ENCODE measurements at places on chromosomes 12 and 14.

- DNase-seq: no peak
Observed at GRCh38 chr12:133130808-133131128, 341 bp downstream of the ZNF10 start.

DNA sequence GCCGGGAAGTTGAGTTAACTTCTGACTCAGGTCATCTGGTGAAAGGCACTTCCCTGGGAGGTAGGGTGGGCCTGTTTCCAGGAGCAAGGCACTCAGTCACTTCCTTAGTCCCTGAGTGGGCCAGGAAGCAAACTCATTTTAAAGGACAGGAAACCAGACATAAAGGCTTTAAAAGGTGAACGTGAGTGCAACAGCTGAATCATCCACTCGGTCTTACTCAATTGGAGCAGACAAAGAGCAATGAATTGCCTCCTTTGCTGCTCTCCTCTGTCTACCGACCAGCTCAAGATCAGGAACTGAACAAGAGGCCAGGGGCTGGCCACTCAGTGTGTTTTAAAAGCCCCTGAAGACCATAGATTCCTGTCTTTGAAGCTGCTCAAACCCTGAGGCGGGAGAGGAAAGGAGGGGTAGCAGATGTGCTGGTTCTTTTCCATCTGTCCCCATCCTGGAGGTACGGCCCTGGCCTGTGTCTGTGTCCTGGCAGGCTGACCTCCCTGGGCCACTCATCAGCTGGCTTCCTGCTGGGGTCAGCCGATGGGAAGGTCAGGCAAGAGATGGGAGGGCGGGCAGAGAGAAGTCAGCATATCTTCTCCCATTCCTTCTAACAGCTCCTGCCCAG is 148.9 kb downstream of the PPM1H start:
- no peak for DNase-seq

DNA sequence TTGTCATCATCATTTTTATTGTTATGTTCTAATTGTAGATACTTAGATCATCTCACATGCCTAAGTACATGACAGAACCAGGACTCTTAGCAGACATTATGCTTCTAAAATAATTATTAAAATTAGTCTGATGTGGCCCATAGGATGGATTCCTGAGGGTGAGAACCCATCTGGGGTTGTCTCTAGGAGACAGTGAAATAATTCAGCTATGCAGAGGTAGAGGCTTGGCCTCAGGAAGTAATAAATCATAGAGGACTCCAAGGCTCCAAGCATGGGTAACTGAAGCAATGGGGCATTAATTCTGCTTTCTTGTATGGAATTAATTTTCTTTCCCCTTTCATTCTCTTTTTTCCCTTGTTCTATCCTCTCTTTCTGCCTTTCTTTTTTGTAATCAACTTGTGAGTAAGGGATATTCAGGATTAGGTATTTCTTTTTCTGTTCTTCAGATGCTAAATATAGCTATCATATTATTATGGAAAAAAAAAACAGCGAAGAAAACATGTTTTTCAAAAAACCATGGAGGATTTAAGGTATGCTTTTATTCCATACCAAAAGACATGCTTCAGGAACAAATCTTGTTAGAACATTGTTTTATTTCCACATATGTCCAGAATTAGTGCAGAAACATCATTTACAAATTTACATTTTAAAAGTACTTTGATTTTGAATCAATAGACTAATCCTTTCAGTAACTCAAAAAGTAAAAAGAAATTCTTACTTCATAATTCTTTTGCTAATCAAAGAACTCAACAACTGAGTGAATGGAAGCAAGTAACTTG is 263.2 kb downstream of the TRHDE start:
- no peak for DNase-seq

GRCh38 chr14:92121207-92121669 is 268 bp downstream of the NDUFB1 start:
- peak; percentile 37 for DNase-seq

GRCh38 chr14:79354336-79354735 is 857.0 kb downstream of the DIO2 start:
- DNase-seq: no peak

DNA sequence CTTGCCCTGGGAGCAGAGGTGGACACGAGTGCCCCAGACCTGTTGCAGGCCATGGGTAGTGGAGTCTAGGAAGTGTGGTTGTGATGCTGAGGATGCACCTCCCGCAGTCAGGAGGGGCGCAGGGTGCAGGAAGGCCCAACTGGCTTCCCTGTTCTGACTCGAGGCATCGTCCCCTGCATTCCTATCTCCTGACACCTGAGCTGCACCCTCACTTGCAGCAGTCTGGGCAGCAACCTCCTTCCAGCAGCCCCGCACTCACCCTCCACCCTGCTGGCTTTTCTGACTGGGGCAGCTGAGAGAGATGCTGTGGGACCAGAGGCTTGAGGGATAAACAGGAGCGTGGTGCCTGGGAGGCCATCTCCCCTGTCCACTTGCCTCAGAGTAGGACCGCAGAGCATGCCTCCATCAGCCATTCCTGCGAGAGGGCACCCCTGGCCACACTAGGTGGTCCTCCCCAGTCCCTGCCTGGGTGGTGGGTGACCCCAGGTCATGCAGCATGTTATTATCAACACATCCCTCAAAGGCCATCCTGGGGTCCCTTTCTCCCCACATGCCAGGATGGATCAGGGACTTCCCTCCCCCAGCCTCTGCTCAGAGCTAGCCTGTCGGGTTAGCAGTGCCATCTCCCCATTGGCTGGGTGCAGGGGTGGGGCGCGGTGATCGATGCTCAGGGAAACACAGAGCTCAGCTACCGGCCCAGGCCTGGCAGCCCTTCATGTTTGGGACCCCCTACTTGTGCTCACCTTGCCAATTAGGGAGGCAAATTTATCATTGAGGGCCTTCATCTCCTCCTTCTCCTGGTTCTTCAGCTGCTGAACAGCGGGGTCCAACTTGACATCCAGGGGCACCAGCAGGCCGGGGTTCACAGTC is 719 bp downstream of the KRT80 start:
- no peak for DNase-seq

DNA sequence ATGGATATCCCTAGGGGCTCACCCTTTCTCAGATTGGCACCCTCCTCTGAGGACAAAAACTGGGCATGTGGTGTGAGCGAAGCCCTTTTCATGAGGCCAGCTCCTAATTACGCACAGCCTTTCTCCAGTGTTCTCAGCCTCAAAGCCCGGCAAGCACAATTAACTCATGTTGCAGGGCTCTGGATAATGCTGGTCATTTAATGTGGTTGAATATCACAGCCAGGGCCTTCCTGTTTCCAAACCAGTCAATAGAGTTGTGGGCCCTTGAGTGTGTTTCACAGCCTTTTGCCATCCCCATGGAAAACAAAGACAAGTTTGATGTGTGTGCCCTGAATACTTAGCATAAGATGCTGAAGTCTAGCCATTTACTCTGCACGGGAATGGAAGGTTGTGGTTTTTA is 114.2 kb upstream of the ARHGAP5 start:
- no peak for DNase-seq

- no peak for DNase-seq
Observed at GRCh38 chr14:100880271-100881101, 23.0 kb downstream of the RTL1 start.

DNA sequence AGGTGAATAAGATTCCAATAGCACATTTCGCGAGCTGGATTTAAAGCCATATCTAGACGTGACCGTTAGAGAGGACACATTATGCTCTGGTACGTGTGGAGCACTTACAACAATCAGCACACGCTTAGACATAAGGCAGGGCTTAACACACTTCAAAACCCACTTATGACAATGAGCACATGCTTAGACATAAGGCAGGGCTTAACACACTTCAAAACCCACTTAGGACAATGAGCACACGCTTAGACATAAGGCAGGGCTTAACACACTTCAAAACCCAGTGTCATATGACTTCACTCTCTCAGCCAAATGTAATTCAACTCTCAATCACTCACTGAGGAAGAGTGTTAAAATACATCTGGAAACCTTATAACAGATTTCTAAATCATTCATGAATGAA is 11.2 kb upstream of the PLD4 start:
- DNase-seq: no peak

- no peak for DNase-seq
Observed at GRCh38 chr12:51362307-51362706, 15.8 kb upstream of the CELA1 start.

GRCh38 chr12:92063641-92064040 is 82.0 kb downstream of the BTG1 start:
- no peak for DNase-seq

GRCh38 chr14:65377576-65377975 is 35.0 kb upstream of the FUT8 start:
- peak; percentile 17 for DNase-seq

GRCh38 chr12:116273813-116274550 is 3.5 kb downstream of the MED13L start:
- DNase-seq: no peak

GRCh38 chr14:94093418-94093817 is 12.3 kb downstream of the IFI27L1 start:
- no peak for DNase-seq

DNA sequence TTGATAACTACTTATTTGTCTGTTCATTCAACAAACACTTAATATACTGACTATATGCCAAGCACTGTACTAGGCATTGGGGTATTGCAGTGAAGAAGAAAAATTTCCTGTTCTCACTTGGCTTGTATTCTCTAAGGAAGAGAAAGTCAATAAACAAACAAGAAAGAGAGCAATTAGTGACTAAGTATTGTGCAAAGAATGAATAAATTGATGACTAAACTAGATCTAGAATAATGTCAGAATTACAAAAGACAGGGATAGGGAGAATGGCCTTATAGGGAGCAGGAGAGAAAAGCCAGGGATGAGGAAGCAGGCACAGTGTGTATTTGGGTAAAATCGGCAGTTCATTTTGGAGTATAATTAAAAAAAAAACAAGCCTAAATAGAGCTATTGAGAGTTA is 4.2 kb upstream of the LIN7A start:
- no peak for DNase-seq

DNA sequence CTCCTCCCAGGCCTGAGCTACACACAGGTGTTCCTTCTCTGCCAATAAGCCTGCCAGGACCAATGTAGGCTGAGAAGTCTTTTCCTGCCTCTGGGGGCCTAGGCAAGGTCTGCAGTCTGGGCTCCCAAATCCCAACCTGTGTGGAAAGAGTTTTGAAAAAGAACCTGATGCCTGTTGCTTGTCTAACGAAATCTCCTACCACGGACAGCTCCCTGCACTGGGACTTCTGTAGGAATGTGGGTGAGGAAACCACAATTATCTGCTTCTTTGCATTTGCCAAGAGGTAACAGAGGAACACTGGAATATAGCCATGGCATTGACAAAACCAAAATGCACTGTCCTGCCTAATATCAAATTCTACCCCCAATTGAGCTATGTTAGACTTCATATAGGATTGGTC is 877.0 kb upstream of the TMEM132C start:
- no peak for DNase-seq

- peak; percentile 49 for DNase-seq
Observed at GRCh38 chr12:6697584-6698351, 2.8 kb downstream of the PIANP start.

- DNase-seq: no peak
Observed at GRCh38 chr12:124233846-124234640, 60.9 kb upstream of the RFLNA start.

GRCh38 chr14:64196814-64197411 is 97.3 kb downstream of the ESR2 start:
- DNase-seq: no peak

DNA sequence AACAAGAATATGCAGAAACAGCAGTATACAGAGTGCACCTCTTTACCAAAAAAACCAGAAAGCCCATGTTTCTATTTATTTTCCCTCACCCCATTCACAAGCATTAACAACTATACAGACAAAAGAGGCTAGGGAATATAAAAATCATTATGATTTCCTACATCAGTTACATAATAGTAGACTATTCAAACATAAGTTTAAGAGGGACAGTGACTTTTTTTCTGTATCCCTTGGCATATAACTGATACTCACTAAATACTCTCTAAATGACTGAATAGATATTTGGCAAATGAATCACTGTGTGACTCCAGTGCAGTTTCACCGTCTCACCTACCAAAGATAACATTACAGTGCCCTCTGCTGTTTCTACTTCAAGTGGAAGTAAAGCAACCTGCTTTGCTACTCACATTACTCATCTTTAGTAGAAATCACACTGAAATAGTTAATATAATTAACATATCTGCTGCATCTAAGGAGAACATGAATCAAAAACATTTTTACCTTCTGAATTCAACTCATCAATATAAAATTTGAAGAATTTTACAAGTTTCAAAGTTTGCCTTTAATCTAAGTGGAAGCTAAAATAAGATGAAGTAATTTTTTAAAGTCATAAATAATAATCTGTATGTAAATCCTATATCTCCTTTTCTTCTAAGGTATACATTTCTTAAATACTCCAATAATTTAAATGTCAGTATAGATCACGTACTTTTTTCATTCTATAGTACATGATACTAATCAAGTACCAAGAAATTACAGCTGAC is 103.8 kb downstream of the OSBPL8 start:
- DNase-seq: peak; percentile 77

DNA sequence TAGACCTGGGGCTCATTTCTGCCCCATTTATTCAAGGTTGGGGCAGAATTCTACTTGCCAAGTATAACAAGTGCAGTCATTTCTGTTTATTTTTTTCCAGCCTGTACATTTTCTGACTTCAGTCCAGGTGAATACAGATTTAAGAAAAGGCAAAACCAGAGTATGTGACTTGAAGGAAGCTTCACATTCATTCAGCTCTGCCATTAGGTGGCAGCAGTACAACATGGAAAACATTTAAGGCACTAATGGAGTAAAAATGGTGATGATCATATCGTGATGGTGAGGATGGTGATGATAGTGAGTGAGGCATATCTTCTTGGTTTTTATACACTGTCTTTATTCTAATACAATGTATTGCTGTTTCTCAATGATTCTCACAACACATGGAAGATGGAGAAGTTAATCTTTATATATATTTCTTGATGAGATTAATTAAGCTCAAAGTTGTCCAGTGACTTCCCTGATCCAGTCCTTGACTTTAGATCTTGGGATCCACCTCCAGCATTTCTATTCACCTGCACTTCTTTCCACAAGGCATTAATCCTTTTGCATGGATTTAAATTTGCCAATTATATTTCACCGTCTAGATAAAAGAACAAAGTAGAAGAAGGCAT is 176.7 kb upstream of the SEL1L start:
- peak; percentile 58 for DNase-seq

DNA sequence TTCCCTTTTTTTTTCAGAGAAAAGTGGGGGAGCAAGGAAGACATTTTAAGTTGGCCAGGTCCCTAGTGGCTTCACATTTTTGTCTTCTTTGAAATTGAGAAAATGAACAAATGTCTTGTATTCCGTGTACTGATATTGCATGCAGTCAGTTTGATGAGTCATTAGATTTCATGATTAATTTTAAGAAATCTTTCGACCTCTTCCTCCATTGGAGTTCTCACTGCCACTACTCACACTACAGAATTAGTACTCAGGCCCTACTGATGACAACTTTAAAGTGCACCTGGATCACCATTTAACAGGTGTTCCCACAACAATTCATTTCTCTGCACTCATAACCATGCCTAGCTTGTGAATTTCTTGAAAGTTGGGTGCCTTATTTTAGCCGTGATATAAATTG is 50.5 kb downstream of the SAMD4A start:
- DNase-seq: no peak

DNA sequence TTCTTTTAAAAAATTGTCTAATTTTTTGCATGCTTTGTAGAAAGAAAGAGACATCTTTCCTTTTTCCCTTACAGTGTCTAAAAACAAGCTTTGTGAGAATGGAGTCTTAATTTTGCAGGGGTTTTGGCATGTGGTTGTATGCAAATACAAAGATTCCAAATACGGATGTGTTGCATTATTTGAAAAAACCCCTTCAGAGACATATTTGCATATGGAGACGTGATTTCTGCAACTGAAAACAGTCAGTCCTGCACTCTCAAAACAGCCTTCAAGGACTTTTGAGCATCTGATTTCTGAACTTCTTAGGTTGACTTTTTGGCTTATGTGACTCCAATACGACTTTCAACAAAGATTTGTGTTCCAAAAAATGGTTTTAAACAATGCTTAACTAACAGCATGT is 7.8 kb downstream of the IRAK3 start:
- DNase-seq: peak; percentile 76
